ENCODE measurements at places on chromosomes 16 and 17.
A peak's percentile ranks its signal among the peaks of the same experiment; 100 is the strongest.

GRCh38 chr17:60594734-60595133 is 5.3 kb upstream of the PPM1D start:
- DNase-seq, result no peak

DNA sequence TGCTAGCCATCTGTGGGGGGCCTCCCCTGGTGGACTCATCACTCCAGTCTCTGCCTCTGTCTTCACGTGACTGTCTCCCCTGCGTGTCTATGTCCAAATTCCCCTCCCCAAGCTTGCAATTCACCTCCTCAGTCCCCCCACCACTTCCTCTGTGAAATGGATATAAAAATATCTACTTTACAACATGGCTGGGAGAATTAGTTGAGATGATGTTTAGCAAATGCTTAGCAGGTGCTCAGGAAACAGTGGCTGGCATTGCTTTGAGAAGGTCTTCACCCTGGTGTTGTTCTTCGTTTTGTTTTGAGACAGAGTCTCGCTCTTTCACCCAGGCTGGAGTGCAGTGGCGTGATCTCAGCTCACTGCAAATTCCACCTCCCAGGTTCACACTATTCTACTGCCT is 8.3 kb upstream of the ZCCHC14 start:
- no peak for DNase-seq

- no peak for DNase-seq
Measured at GRCh38 chr17:74759243-74759801, 10.9 kb downstream of the NHERF1 start.

DNA sequence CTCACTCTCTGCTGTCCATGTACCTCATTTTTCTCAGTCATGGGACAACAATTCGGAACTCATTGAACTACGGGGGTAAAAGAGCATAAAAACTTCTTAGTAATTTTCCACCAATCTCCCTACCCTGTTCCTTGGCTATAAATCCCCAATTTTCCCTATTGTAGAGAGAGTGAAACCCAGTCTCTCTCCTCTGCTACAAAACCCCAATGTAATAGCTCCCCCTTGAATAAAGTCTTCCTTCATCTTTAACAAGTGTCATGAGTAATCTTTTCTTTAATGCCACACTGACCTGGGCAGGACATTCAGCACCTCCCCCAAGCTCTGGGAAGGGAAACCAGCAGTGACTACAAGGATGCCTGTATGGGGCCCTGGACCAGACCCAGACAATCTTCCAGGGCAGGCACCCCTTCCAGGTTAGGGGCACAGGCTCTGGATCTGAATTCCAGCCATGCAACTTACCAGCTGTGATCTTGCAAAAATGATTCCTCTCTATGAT is 10.2 kb upstream of the EIF1 start:
- no peak for DNase-seq

GRCh38 chr16:70774261-70774660 is 26.7 kb downstream of the VAC14 start:
- no peak for DNase-seq

DNA sequence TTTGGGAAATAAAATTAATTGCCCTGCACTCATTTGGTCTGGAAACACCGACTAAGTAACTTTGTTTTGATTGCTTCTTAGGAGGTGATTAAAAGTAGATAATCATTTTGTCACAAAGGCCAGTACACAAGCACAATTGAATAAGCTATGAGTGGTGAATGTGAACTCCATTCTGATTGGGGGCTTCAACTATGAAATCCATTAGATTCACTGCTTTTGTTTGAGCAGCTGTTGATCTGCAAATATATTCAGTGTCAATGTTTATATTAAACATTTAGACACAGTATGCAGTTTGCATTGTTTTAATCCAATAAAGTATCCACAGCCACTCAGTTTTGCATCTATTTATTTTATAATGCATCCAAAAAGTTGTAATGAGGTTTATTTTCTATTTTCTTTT is 817.5 kb downstream of the CDH11 start:
- no peak for DNase-seq

GRCh38 chr16:9092282-9092977 is 986 bp downstream of the HAPSTR1 start:
- DNase-seq, result peak; percentile 18

DNA sequence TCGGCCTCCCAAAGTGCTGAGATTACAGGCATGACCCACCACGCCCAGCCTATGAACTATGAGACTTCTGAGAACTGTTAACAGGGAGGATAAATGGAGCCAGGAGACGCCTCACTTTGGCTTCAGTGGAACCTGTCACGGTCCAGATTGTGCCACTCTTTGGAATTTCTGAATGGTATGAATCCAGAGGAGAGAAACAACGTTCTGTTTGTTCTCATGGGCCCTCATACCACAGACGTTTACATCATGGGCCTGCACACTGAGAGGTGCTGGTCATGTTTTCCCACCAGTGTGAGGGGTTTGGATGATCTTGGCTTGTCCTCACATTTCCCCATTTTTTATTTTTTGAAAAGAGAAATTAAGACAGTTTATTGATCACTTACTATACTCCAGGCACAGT is 90.3 kb downstream of the YPEL2 start:
- DNase-seq, result no peak

Data from posterior cingulate gyrus (tissue), 11 donors.